ENCODE measurements at places on chromosomes 16 and 17. TPM values are rescaled to one million over a fixed set of nuclear protein-coding genes. Genes with fewer than 3 reads are reported as not detected.

The CLDN9 gene
- not detected for total RNA-seq

The SCGB1C2 gene
- total RNA-seq = not detected

The IRX3 gene
- total RNA-seq = 0.47 TPM

The TNFRSF17 gene
- not detected for total RNA-seq

The WWP2 gene
- total RNA-seq = 41.2 TPM

GRCh38 chr17:3015890-3016289, 47.5 kb downstream of the OR1D5 start:
- DNase-seq = no peak
- peaks cover 2% of the 10 kb centered on the region for H3K36me3 ChIP-seq
- H3K27me3 ChIP-seq = no peaks in the 10 kb centered on the region
- H3K4me3 ChIP-seq = no peak overlapping the region

DNA sequence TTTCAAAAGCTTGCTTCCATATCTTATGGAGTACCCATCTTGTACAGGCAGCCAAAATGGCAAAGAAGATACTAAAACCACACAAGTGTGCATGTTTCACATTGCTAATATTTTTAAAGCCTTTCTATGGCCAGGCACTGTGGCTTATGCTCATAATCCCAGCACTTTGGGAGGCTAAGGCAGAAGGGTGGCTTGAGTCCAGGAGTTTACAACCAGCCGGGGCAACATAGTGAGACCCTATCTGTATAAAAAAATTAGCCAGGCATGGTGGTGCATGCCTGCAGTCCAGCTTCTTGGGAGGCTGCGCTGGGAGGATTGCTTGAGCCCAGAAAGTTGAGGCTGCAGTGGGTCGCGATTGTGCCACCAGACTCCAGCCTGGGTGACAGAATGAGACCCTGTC, 71.3 kb downstream of the YPEL2 start:
- H3K4me1 ChIP-seq = peaks cover 28% of the 10 kb centered on the region
- H3K27ac ChIP-seq = no peak overlapping the region
- no peaks in the 10 kb centered on the region for H3K27me3 ChIP-seq
- no peak overlapping the region for H3K4me3 ChIP-seq

GRCh38 chr17:5832886-5833285, 237.3 kb upstream of the WSCD1 start:
- H3K4me1 ChIP-seq = peaks cover 13% of the 10 kb centered on the region
- no peak overlapping the region for H3K27ac ChIP-seq
- no peaks in the 10 kb centered on the region for H3K27me3 ChIP-seq
- DNase-seq = no peak
- H3K4me3 ChIP-seq = no peak overlapping the region
- H3K36me3 ChIP-seq = no peaks in the 10 kb centered on the region

DNA sequence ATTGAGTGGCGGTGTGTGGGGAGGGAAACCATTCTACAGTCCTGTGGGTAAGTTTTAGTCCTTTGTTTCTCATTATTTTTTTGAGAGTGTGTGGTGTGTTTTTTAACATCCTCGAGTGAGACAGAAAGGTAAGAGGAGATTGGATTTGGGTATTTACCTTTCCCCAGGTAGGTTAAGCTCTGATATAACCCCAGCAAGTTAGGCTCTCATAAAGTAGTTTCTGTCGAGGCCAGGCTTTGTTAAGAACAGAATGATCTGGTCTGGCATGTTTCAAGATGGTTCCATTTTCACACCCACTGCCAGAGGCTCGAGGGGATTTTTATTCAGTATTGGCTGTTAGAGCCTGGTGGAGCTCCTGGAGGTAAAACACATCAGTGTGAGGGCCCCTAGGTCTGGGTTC, 62.9 kb downstream of the BCAS3 start:
- H3K36me3 ChIP-seq = peaks cover 7% of the 10 kb centered on the region
- no peaks in the 10 kb centered on the region for H3K27me3 ChIP-seq
- no peak for DNase-seq
- H3K4me3 ChIP-seq = no peak overlapping the region
- H3K27ac ChIP-seq = no peak overlapping the region
- peaks cover 15% of the 10 kb centered on the region for H3K4me1 ChIP-seq

- no peaks in the 10 kb centered on the region for H3K27me3 ChIP-seq
- H3K4me1 ChIP-seq = peaks cover 13% of the 10 kb centered on the region
- no peak for DNase-seq
- no peak overlapping the region for H3K4me3 ChIP-seq
Observed at GRCh38 chr17:68400404-68400735, 56.9 kb downstream of the WIPI1 start.
